ENCODE measurements at places on chromosomes 3 and 15.
A peak's percentile ranks its signal among the peaks of the same experiment; 100 is the strongest.

DNA sequence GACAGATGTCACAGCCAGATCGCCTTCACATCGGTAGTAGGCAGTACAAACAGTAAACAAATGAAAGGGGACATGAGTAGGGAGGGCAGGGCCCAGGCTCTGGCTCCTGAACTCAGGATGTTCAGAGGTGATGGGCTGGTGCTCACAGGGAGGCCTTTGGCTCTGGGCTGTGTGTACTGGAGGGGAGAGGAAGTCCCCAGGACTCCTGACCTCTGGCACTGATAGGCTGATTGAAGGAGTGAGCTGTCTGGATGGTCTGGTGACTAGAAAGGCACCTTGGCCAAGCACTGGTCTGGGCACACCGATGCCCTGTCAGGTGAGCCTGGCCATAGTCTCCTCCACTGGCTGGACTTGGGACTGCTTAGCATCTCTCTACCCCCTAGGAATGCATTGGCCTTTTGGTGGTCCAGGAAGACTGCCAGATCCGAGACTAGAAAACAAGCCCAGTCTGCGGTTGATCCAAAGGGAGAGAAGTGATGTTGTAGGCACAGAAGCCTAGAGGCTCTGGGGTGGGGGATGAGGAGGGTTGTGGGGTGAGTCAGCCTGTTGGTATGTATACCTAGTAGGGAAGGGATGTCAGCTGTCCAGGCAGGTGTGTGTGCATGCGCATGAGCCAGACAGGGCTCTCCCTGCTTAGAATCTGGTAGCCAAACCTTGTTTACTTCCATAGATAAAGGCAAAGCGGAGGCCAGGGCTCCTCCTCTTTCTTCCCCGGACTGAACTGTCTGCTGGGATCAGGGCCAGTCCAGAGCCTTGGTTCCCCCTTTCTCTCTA, 1.9 kb downstream of the SPINT1 start:
- DNase-seq: no peak

GRCh38 chr3:88535563-88535962, 385.8 kb downstream of the C3orf38 start:
- no peak for DNase-seq

DNA sequence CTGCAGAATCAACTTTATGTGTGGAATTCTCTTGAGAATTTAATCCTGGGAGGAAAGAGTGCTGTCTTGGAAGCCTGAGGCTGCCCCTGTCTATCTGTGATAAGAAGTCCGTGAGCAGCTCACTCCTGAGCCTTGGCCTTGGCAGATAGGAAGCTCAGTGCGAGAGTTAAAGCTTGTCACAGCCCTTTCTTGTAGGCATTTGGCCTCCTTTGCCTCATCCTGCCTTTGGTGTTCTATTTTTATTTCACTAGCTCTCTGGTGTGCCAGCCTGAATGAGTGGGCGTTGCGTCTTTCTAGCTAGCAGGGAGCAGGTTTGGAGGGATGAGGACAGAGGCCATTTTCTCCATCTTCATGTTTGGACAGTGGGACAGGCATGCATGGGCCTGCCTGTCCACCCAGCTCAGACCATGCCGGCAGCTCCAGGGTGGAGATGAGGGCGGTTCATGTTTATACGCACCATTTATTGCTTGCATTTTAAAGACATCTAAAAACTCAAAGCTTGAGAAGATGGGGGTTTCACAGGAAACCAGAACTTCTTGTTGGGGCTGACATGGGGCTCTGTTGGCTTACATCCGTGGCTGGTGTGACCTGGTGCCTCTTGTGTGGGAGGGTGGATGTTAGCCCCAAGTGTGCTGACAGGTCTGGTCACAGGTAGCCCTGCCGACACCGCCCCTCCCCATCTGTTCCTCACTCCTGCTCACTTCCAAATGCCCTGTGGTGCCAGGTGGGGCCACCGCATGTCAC, 29.8 kb downstream of the IRAK2 start:
- DNase-seq: peak; percentile 73

DNA sequence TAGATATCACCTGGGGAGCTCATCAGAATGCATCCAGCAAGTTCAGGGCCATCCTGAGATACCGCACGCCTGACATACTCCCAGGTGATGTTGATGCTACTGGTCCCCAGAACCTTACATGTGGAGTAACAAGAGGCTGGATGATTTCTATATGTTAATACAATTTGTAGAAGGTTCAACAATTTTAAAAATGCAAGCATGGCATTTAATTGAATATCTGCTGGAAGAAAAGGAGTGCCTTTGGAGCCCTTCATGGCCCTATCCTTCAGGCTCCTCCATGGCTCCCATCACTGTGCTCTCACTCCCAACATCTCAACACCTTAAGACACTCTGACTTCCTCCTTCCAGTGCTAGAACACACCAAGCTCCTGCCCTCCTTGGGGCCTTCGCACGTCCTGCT, 36.6 kb downstream of the LMCD1 start:
- DNase-seq: no peak

- DNase-seq: peak; percentile 69
Observed at GRCh38 chr3:33439546-33440327, 468 bp downstream of the UBP1 start.

GRCh38 chr15:40354408-40355171, 3.4 kb upstream of the DISP2 start:
- DNase-seq: no peak

GRCh38 chr3:31765871-31766270, 215.2 kb downstream of the OSBPL10 start:
- DNase-seq: peak; percentile 18

GRCh38 chr15:84781495-84781894, 33.1 kb downstream of the ZNF592 start:
- DNase-seq: no peak

GRCh38 chr3:153591561-153592245, 429.7 kb downstream of the RAP2B start:
- no peak for DNase-seq

GRCh38 chr3:122986693-122987179, 40.8 kb downstream of the SEMA5B start:
- DNase-seq: no peak

- no peak for DNase-seq
Observed at GRCh38 chr3:85068911-85069310, 110.1 kb downstream of the CADM2 start.

- no peak for DNase-seq
Observed at GRCh38 chr3:178558637-178559036, 22.4 kb downstream of the KCNMB2 start.

DNA sequence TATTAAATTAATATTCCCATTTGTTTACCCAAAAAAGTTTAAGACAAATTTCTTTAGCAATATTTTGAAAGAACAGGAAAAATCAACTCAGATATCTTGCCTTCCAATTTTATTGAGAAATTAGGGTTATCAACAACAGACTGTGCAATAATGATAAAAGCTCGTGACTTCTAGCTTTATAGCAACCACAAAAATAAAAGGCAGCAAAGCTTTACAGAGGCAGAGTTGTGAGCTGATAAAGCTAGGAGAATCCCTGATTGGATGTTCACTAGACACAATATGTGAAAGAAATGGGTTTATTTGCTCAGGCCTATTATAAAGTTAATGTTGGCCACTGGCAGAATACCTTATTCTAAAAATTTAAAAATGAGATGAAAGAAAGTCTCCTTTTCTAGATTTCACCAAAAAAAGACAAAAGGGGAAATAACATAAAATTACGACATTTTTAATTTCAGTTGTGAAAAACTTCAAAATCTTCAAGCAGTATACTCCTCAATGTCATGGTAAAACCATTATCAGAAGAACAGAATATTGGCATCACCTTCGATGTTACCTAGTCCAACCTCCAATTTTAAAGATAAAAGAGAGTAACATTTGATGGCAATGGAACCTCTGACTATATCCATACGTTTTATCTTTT, 2.8 kb downstream of the VPS13C start:
- DNase-seq: no peak

DNA sequence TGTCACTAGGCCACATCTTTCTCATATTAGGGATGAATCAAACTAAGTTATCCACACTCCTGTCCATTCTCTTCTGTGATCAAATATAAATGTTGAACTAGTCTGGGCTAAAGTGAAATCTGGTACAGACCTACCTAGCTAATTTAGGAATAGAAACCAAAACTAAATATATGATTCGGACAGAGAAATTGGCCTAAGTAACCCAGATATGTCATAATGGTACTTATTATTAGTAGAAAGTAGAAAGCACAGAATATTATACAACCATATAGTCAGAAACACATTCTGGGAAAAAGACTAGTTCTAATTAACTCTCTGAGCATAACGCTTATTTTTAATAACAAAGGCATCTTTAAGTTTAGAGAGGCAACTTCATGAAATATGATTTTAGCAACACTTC, 389.0 kb downstream of the LSAMP start:
- DNase-seq: no peak

- no peak for DNase-seq
Observed at GRCh38 chr3:85312331-85312730, 353.5 kb downstream of the CADM2 start.

DNA sequence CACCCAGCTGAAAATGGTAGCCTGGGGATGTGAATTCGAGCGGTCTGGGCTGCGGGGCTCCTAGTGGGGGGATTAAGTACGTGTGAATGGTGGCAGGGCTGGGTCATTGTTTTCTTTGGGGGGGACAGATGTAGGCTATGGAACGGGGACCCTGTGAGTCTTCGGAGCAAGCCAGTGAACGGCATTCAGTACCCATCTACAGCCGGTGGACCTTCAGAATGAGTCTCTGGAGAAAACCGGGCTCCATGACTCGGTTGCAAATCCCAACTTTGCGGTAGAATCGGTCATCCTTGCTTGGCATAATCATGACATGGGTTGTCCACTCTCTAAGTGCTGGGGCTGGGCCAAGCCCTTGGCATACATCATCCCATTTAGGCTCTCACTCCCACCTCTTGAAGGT, 7.2 kb upstream of the EOMES start:
- DNase-seq: no peak

DNA sequence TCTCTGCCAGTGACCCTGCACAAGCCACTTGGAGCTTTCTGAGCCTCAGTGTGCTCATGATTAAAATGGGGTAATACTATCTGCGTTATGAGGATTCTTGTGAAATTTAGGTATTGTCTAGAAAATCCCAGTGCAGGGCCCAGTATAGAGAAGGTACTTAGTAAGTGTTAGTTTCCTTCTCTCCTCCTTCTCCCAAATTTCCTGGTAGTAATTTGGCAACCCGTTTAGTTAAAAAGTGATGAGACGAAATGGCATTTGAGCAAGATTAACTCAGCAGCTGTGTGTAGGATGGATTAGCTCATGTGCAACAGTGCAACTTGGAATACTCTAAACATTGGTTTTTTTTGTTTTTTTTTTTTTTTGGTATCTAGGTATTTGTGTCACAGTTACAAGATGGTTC, 84.6 kb downstream of the SLCO3A1 start:
- no peak for DNase-seq

DNA sequence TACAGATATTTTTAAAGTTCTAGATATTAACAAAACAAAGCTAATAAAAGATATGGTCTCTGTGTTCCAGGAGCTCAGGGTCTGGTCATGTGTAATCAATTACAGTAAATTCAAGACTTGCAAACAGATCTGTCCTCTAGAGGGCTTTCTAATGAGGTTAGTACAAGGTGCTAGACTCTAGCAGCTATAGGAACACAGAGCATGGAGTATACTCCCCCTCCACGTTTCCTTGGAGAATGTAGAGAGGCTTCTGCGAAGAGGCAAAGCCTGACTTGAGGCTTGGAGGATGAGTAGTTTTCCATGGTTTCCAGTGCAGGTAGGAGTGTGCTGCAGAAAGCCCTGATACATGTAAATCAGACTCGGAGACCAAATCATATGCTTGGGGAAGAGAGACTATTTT, 32.7 kb upstream of the DLG1 start:
- DNase-seq: no peak

- DNase-seq: no peak
Observed at GRCh38 chr15:66849746-66850077, 147.7 kb downstream of the SMAD6 start.

DNA sequence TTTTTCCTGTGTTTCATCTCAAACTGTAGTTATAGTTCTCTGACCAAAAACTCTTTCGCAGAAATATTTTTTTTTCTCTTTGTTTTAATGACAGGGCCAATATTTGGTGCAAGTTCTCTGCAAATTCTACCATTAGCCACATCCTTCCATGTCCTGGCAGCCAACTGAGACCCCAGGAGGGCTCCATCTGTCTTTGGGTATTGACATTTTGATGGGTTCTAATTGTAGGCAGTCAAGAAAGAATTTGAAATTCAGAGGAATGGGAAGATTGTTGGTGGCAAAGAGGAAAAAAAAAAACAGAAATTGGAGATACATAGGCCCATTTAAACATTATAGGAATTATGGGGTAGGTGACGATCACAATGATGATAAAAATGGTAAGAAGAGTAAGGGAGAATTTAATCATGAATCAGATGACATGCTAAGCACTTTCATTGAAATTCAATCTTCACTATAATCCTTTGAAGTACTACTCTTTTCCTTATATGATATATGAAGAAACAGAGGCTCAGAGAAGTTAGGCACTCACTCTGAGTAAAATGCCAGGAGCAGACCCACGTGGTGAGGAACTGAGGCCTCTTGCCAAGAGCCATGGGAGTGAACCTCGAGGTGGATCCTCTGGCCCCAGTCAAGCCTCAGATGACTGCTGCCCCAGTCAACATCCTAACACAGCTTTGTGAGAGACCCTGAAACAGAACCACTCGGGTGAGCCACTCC, 151.4 kb downstream of the PDZRN3 start:
- no peak for DNase-seq

- DNase-seq: no peak
Observed at GRCh38 chr3:115062412-115062956, 84.6 kb downstream of the ZBTB20 start.

DNA sequence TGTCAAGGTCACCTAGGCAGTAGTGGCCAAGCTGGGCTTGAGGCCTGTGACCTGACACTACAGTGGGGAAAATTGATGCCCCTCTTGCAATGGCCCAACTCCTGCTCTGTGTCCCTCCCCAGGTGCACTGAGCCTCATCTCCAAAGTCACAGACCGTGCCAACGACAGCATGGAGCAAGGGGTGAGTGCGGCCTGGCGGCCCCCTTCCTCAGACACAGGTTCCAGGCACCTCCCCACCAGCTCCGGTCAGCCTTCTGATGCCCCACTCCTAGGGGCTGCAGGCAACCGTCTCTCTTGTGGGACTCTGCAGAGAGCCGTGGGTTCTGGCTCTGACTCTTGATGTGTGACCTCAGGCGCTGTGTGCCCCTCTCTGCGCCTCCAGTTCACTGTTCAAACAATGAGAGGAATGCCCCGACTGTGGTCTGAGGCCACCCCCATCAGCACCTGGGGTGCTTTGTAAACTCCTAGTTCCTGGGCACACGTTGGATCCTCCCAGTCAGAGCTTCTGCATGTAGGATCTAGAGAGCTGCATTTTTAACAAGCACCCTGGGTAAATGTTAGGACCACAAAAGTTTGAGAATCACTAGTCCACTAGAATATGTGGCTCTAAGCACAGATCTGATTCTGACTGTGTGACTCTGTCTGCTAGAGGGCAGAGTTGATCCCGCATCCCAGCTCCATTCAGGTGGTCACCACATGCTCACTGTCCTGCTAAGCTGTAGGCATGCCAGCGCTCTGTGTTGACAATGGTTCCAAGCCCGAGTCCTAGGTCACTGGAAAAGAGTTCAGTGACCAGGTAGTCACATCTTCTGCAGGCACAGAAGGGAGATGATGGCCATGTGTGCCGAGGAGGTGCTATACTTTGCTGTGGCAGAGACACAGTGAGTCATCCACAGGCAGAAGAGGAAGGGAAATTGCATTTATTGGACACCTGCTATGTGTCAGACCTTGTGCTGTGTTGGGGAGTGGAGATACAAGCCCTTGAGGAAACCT, 46.2 kb upstream of the NR2C2 start:
- DNase-seq: no peak

- DNase-seq: no peak
Observed at GRCh38 chr3:183370391-183370790, 58.0 kb downstream of the MCF2L2 start.

GRCh38 chr3:143283432-143284128, 164.0 kb downstream of the CHST2 start:
- DNase-seq: no peak

GRCh38 chr15:99452728-99453636, 112.8 kb upstream of the MEF2A start:
- DNase-seq: no peak

Data from activated CD4-positive, alpha-beta memory T cell treated with anti-CD3 and anti-CD28 coated beads for 36 hours (primary cell).